ENCODE measurements at places on chromosomes 3 and 15.

GRCh38 chr3:54826251-54826691 lies 101.6 kb downstream of the LRTM1 start:
- no peak for DNase-seq

DNA sequence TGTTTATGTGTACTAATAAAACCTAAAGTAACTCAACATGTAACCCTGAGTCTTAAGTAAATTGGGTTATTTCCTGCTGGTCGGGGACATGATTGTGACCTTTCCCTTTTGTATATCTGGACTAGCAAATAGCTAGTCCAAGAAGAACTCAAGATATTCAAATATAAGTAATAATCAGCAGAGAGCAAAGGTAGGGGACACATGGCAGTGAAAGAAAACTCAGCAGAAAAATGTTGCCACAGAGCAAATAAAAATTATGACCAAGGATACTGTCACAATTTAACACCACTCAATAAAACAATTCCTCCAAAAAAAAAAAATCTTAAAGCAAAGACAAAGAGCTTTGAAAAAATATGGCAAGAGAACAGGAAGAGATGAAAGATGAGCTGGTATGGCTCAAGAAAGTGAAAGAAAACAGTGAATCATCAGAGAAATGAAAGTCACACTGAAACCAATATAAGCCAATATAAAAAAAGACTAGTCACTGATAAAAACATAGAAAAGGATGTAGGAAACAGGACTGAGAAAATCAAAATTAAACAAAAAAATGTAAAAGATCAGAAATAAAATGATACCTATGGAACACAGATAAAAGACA lies 43.4 kb downstream of the HLTF start:
- no peak for DNase-seq

DNA sequence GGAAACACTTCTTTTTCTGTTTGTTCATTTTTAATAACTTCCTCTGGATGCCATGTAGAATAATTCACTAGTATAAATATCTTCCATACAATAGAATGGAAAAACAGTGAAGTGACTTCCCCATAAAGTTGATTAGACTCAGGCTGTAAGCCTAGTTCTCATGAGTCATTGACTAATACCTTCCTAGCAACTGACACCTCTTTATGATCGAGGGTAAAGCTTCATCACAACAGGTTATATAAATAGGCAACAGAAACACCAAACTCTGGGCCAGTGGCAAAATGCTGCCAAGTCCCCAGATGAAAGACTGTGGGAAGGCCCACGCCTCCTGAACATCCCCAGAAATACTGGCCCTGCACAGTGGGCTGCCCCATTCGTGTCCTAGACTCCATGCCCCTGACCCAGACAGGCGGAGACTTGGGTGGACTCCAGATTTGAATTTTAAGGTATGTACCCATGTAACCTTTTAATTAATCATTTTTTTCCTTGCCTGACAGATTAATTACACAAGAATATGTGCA lies 71.3 kb upstream of the TBC1D23 start:
- no peak for DNase-seq

GRCh38 chr3:155362808-155363689 lies 69.6 kb upstream of the STRIT1 start:
- DNase-seq = no peak

GRCh38 chr15:100777821-100778220 lies 101.8 kb upstream of the ALDH1A3 start:
- no peak for DNase-seq

GRCh38 chr15:99845009-99845408 lies 111.8 kb upstream of the LYSMD4 start:
- DNase-seq = no peak

GRCh38 chr3:128850544-128850943 lies 28.9 kb upstream of the ACAD9 start:
- no peak for DNase-seq

- DNase-seq = no peak
Observed at GRCh38 chr15:74130155-74130848, at the start of gene ISLR2. Gene ISLR2 (plus strand): TSS chr15:74130586. CDS start chr15:74132755, 2,169 bp downstream.

DNA sequence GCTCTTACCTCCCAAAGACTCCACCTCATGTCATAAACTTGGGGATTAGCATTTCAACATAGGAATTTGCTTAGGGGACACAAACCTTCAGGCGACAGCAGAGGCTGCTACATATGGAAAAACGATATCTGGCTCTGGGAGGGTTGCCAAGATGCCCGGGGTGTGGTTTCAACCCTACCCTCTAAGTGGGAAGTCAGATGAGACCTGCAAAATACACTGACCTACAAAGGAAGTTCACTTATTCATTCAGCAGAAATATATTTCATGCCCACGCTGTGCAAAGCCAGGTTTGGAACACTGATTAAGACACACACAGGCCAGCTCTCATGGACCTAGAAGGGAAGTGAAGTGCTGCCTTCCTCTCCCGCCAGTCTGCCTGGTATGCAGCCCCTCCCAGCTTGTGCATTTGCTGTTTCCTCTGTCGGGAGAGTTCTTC lies 239.3 kb downstream of the FEZF2 start:
- DNase-seq = no peak

DNA sequence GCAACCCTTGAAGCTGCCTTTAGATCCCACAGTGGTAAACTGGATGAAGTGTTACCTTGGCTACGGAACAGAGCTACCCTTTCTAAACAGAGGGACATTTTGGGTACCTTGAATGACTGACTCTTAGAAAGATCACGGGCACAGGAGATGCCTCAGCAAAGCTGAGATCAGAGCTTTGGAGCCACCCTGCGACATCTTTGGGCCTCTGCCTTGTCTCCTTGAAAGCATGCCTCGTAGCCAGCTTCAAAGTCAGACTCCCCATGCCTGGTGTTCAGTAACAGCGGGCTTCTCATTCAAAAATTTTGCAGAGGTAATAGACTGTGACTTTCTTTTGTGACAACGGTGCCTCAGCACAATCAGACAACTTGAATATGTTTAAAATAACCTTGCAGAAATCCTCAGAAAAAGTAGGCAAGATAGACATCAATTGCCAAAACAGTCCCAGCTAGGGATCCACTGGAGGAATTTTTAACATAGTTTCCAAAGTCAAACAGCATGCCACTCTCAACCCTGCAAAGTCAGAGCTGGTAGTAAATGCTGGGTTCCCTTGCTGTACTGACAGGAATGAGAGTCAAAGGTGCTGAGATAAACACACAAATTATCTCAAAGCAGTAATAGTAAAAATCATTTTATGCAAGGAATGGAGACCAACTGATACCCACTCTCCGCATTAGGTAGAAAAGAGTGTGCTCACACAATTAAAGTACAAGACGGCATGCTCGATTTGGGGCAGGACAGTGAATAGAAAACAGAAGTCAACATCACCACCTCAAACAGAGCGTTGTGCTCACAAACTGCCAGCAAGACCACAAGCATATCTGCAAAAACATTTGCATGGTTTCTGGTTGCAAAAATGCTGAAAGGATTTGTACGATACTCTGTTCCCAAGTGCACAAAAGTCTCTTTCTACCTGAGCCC lies 82.1 kb downstream of the MYO1E start:
- no peak for DNase-seq

- no peak for DNase-seq
Observed at GRCh38 chr15:66023311-66023972, 154.2 kb downstream of the RAB11A start.

DNA sequence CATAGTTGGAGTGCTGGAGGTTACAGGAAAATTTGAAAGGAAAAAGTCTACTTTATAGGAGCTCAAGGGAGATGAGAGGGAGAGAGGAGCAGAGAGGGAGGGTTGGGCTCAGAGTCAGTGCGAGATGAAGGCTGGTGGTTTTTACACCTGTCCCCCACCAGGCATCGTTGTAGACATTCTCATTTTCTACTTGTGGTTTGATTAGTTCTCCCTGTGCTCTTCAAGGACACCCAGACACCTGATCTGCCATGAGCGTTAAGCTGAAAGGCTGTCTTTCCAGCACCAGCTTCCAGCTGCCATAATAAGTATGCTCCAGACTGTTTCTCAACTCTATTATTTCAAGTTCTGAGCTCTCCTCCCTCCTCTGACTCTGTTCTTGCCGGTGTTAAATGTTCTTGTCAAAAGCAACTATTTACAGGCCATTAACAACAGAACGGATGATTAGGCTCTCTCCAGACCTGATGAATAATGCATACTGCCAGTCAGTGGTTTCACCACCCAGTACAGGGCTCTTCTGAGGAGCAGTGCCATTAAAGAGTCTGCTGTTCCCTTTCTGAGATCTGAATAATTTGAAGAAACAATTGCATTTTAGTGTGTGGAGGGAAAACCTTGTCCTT lies 514.6 kb upstream of the MCTP2 start:
- no peak for DNase-seq

DNA sequence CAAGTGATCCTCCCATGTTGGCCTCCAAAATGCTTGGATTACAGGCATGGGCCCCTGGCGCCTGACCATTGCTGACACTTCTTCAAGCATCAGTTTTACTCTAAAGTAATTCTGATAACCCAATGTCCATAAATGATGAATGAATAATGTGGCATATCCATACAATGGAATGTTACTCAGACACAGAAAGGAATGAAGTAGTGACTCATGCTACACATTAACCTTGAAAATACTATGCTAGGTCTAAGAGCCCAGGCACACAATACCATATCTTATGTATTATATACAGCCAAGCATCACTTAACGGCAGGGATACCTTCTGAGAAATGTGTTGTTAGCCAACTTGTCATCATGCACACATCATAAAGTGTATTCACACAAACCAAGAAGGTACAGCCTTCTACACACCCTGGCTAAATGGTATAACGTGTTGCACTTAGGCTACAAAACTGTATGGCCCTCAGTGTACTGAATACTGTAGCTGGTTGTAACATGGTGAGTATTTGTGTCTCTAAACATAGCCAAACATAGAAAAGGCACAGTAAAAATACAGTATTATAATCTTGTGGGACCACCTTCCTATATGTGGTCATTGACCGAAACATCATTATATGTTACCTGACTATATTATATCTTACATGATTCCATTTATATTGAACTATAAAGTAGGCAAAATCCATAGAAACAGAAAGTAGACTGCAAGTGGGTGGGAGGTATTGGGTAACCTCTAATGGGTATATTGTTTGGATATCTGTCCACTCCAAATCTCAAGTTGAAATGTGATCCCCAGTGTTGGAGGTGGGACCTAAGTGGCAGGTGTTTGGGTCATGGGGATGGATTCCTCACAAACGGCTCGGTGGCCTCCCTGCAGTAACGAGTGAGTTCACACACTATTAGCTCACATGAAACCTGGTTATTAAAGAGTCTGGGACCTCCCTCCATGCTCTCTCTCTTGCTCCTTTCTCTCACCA lies 31.4 kb downstream of the MKRN2 start:
- DNase-seq = no peak

DNA sequence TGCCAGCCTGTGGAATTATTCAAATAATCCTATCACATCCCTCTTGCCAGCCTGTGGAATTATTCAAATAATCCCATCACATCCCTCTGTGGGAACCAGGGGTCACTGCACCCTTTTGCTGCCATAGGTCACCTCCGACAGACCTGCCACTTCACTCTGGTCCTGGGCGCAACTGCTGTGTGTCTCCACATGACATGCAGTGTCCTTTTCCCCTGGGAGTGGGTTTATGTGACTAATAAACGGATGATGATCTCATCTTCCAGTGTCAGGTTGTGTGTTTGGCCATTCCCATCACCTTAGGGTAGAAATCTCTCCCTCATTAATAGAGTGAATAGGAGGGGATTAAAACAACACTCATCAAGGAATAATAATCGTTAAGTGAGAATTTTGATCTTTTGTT lies 603.6 kb upstream of the NR2F2 start:
- no peak for DNase-seq

DNA sequence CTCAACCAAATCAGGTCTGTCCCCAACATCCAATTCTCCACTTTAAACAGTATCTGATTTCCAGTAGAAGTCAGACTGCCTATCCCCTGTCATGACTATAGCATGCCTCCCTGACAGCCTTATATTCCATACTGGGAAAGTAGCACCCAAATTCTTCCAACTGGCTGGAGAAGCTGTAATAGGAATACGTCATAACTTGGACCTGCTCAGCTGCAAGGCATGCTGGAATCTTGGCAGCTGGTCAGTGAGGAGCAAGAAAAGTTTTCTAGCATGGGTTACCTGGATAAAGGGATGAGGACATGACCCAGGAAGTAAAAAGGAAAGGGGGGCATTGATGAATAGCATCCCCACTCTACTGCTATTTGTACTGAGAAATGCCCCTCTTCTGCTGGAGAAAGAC lies 8.9 kb downstream of the SEMA5B start:
- DNase-seq = no peak

DNA sequence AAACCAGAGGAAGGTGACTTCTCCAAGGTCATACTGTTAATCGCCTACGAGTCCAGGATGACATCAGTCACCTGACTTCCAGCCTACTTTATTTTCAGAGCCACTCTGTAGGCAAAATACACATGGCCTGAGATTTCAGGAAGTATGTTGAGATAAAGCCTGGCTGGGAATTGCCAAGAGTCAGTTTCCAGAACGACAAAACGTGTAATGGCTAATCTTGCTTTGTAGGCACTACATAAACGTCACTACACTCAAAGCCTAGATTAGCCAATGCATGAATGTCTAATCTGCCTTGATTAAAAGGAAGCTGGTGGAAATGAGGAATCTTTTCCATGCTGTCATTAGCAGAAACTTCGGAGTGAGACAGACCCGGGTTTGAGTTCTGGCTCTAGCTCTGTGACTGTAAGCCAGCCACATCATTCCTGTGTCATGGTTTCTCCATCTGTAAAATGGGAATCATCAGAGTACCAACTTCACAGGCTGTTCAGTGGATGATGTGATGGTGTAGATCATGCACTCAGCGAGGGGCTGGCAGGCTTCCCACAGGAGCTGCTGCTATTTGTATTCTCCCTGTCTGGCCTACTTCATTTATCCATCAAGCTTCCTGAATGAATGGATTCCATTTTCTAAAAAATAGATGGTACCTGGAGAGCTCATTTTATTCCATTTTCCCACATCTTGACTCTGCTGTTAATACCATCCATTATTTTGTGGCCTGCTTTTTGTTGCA lies 241.9 kb downstream of the XXYLT1 start:
- no peak for DNase-seq

DNA sequence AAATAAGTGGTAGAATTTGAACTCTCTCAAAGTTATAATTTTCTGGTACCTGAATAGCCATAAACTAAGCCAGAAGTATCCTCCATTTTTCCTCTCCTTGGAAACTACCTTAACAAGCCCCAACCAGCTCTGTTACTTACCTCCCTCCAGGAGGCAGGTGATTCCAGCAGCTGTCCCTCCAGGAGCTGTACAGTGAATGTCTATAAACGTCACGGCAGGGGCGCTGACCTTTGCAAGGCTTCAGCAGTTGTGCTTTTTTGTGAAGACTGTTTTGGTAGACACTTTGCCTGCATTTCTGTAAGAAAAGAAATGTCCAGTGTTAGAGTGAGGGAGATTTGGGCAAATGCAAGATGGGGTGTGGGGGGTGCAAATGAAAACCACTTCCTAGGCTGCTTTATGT lies 67.2 kb downstream of the LEO1 start:
- no peak for DNase-seq
